CD4-positive, alpha-beta memory T cell (primary cell): ENCODE measurements at places on chromosomes 13 and 19.

GRCh38 chr19:46076951-46077814 lies 36.4 kb upstream of the IGFL4 start:
- peak; percentile 36 for DNase-seq

DNA sequence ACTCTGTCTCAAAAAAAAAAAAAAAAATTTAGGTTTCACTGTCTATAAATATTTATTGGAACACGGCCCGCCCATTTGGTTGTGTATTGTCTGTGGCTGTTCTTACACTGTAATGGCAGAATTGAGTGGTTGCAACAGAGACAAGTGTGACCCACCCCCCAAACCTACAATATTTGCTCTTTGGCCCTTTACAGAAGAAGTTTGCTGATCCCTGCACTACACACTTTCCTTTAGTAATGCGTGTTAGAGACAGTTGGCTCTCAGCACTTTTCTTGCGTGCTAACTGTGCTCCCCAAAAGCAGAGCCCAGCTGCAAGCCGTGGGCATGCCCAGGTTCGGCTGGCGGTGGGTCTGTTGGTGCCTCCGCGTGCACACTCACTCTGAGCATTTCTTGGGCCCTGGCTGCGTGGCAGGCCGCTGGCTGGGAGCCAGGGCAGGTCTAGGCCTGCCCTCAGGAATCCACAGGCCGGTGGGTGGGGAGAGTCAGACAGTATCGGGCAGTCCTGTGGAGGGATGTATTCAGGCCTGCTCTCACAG lies 72.6 kb downstream of the SIPA1L3 start:
- no peak for DNase-seq

GRCh38 chr19:45099467-45100191 lies 6.7 kb downstream of the PPP1R37 start:
- no peak for DNase-seq

DNA sequence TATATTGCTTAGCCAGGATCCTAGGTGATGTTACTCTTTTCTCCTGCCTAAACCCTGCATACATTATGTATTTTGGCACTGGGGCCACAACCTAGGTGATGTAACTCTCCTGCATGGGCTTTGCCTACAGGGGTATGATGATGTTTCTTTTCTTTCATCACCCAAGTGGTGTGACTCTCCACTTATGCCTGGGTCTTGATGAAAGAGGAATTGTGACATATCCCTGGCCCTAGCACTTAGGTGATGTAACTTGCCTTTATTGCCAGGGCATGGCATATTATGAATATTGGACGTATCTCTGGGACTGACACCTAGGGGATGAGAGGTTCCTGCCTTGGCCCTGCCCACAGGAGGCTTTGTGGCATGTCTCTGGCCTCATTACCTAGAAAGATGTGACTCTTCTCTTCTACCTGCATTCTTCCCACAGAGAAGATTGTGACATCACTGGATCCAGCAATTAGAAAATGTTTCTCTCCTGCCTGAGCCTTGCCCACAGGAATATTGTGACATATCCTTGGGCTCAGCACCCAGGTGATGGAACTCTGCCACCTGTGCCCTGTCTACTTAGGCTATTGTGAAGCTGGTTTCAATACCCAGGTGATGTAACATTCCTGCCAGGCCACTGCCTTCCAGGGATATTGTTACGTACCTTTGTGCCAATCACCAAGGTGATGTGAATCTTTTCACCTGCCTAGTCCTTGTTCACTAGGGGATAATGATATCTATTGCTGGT lies 27.3 kb upstream of the ZNF254 start:
- DNase-seq: no peak

DNA sequence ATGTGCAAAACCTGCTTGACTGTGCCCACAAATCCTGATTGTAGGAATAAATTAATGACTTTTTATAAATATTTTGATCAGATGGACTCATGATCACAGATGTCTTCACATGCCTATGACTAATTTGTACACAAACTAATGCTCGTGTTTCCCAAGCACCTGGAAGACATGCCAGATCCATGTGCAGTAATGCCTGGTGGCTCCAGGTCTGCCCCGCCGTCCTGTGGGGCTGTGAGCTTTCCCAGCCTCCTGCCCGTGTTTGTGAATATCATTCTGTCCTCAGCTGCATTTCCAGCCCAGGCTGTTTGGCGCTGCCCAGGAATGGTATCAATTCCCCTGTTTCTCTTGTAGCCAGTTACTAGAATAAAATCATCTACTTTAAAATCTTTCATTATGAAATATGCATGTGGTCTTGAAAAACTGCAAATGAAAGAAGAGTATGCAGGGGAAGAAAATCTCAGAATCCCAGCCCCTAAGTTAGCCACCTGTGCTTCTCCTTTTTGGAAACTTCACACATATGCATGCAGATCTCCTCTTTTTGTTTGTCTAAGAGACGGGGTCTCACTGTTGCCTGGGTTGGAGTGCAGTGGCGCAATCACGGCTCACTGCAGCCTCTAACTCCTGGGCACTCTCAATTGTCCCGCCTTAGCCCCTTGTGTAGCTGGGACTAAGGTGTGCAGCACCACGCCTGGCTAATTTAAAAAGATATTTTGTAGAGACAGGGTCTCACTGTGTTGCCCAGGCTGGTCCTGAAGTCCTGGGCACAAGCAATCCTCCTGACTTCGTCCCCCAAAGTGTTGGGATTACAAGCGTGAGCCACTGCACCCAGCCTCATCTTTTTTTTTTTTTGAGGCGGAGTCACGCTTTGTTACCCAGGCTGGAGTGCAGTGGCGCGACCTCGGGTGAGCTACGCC lies 6.2 kb downstream of the RPL28 start:
- DNase-seq: no peak

GRCh38 chr13:73419186-73419585 lies 360.4 kb downstream of the KLF5 start:
- no peak for DNase-seq

- no peak for DNase-seq
Observed at GRCh38 chr13:23570921-23571315, 706 bp downstream of the TNFRSF19 start.

GRCh38 chr13:66414066-66414800 lies 815.9 kb downstream of the PCDH9 start:
- DNase-seq: no peak

DNA sequence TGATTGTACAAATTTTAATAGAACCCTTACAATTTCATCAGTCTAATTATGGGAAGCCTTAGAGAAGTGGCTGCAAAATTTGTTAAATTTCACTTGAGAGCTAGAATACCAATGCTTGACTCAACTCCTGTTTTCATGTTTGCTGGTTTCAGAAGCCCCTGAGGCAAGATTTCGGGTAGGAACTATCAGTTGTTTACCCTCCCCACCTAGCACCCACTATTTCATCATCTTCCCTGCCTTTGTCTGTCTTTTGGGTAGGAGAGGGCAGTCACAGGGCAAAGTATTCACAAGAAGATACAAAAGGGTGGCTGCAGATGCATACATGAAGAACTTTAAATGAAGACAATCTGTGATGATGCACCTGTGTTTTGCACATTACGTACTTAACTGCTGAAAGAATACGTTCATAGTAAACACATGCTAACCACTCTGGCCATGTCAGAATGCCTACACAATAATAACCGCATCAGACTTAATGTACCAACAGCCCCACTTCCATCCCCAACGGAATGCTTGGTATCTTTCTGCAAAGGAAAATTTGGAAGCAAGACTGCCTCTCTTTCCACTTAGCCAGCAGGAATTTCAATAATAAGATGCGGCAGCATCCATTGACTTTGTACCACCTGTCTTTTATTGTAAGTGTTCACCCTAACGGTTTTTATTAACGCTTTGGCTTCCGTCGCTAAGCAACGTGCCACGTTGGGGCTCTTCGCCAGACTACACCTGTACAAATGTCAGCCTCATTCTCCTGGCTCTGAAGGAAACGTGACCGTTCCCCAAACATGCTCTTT lies 30.4 kb downstream of the TPT1 start:
- no peak for DNase-seq

DNA sequence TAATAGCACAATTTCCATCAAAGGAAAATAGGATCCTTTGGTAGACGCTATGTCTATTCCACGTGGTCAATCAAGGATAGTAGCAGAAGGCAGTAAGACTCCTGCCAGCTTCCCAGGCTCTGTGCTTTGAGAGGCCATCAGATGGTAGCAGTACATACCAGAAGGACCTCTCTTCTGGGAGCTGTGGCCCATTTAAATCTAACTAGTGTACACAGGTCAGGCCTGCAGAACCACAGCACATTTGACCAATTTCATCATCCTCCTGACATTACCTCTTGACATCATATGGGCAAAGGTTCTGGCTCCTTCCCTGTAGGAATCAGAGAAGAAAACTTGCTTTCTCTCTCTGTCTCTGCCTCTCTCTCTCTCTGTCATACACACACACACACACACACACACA lies 229.6 kb upstream of the HTR2A start:
- DNase-seq: no peak

DNA sequence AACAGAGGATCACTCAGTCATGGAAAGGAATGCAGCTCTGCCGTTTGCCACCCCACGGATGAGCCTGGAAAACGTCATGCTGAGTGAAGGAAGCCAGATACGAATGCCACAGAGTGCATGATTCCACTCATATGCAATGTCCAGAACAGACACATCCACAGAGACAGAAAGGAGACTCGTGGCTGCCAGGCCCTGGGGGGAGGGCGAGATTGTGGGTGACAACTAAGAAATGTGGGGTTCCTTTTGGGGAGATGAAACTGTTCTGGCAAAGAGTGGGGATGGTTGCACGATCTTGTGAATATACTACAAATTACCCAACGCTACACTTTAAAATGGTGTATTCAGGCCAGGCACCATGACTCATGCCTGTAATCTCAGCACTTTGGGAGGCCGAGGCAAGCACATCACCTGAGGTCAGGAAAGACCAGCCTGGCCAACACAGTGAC lies 27.2 kb upstream of the NAPA start:
- DNase-seq: no peak

GRCh38 chr13:27374650-27375049 lies 49.8 kb upstream of the GTF3A start:
- DNase-seq: peak; percentile 56

- no peak for DNase-seq
Observed at GRCh38 chr13:30074955-30075614, 224.7 kb upstream of the UBL3 start.

DNA sequence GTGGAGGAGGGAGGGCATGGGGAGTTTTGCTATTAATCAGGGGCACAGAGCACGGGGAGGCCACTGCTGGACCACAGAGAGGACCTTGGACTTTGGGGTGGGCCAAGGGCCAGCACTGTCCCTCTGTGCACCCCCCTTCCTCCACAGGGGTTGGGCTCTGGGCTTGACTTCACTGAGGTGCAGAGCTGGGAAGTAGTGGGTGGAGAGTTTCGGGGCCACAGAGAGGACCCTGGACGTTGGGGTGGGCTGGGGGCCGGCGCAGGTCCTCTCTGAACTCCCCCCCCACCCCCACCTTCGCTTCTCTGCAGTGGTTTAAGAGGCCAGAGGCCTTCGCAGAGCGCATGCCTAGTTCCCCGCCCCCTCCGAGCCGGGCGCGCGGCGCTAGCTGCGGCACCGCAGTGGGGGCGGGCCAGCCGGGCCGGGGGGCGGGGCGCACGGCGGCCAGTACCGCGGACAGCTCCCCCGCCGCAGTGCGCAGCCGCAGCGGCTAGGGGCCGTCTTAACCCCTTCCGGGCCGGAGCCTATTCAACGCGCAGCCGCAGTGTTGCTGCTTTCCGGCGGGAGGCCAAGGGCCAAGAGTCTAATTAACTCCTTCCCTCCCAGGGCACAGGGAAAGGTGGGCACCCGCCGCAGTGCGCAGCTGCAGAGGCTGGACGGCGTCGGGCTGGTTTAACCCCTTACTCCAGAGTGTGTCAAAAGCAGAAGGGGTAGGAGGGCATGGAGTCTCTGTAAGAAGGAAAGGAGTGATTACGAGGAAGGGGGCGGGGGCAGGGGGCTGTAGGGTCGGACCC lies 3.7 kb downstream of the KCNC3 start:
- DNase-seq: peak; percentile 73

DNA sequence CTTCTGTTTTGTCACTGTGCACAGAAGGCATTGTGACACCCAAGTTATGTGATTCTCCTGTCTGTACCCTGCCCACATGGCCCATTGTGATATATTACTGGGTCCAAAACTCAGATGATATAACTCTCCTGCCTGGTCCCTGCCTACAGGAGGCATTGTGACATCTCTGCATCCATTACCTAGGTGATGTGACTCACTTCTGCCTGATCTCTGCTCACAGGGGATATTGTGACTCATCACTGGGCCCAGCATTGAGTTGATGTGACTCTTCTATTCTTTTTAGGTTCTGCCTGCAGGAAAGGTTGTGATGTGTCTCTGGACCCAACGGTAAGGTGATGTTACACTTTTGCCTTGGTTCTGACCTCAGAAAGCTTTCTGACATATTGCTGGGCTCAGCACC lies 67.9 kb upstream of the ZNF724 start:
- no peak for DNase-seq

- no peak for DNase-seq
Observed at GRCh38 chr13:47647001-47647400, 354.1 kb downstream of the SUCLA2 start.

GRCh38 chr19:57002710-57003109 lies 117.1 kb upstream of the USP29 start:
- no peak for DNase-seq

DNA sequence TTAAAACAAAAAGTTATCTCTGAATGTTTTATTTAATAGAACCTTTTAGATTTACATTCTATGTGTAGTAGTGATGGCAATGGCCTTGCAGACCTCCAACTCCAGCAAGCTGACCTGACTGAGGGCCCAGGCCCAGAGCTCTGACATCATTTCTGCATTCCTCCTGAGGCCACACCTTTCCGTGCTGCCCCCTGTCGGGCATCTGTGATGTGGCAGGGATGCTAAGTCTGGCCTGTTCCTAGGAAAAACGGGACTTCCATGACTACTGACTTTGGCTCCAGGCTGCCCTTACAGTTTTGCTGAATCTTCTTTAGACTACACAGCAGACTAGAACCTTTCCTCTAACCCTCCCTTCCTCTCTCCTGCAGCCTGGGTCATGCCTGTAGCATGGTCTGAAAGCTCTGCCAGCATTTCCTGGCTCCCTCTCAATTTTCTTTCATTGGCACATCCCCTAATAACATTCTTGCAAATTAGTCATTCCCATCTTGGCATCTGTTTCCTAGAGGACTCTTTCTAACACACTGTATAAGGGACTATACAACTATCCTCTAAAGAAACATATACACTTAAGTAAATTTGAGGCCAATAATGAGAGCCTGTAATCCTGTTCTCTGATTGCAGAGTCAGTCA lies 249.1 kb downstream of the GPC5 start:
- no peak for DNase-seq

DNA sequence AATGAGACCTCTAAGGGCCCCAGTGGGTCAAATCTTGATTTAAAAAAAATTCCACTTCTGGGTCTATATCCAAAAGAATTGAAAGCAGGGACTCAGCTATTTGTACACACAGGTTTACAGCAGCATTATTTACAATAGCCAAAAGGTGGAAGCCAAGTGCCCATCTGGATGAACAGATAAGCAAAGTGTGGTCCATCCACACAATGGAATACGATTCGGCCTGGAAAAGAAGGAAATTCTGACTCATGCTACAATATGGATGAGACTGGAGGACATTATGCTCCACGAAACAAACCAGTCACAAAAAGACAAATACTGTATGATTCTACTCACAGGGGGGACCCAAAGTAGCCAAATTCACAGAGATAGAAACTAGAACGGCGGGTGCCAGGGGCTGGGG lies 76.7 kb downstream of the CACNA1A start:
- DNase-seq: no peak
